ENCODE measurements at places on chromosomes 12 and 14. TPM values are rescaled to one million over a fixed set of nuclear protein-coding genes. Genes with fewer than 3 reads are reported as not detected.
A peak's percentile ranks its signal among the peaks of the same experiment; 100 is the strongest.

DNA sequence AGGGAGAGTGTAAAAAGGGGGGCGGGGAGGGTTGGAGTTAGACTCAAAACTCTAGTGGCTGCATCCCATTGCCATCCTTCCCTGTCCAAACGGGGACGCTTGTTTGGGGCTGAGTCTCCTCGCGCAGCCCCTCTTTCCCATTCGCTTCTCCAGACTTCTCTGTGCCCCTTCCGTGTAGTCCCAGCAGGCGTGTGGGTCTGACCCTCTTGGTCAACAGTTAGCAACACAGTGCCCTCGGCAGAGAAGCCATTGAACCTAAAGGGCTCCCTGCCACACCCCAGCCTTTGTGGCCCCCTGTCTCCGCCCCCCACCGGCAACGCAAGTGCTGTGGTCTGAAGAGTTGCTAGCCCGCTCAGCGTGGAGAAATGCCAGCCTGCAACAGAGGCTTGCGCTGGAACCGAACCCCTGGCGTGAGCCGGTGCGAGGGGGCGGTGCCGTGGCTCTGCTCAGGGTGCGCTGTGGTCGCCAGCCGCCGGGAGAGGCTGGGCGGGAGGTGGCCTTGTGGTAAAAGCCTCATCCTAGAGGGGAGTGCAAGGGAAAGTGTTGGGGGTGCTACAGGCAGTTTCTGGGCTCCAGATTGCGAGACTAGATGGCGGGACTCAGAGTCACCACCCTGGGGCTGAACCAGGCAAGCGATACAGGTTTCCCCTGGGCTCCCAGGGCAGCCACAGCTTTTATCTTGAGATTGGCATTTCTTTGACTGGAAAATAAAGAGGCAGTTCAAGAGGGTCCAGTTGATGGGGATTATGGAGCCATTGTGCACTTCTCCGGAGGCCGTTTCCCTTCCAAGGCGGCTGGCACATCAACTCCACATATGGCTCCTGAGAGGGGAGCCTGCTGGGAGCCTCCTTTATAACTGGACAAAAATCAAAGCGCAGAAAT, 2.1 kb downstream of the PLXNC1 start:
- peaks cover 76% of the 10 kb centered on the region for H3K27me3 ChIP-seq
- DNase-seq: peak; percentile 87
- H3K4me3 ChIP-seq: peak overlapping the region; percentile 65
- no peaks in the 10 kb centered on the region for H3K36me3 ChIP-seq

DNA sequence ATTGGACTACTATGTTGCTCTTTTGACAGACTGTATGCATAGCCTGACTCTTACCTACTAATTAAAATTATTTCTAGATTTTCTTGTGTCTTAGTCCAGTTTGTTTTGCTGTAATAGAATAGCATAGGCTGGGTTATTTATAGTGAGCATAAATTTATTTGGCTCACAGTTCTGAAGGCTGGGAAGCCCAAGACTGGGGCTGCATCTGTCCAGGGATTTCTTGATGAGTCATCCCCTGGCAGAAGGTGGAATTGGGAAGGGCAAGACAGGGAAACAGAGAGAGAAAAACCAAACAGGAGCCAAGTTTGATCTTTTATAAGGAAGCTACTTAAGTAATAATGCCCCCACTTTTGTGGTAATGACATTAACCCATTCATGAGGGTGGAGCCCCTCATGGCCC, 759.2 kb upstream of the LRFN5 start:
- H3K27ac ChIP-seq: no peak overlapping the region
- H3K4me3 ChIP-seq: no peak overlapping the region
- no peak for DNase-seq

- H3K36me3 ChIP-seq: no peaks in the 10 kb centered on the region
- H3K27me3 ChIP-seq: no peaks in the 10 kb centered on the region
- H3K4me1 ChIP-seq: no peaks in the 10 kb centered on the region
Observed at GRCh38 chr14:97166497-97166896, 369.3 kb downstream of the VRK1 start.

Gene PRKAB1
- 33.9 TPM for total RNA-seq
